ENCODE measurements at places on chromosomes 12 and 14. TPM values are rescaled to one million over a fixed set of nuclear protein-coding genes. Genes with fewer than 3 reads are reported as not detected.

- H3K36me3 ChIP-seq: peaks cover 21% of the 10 kb centered on the region
- DNase-seq: peak; percentile 77
- H3K27ac ChIP-seq: peak overlapping the region; percentile 97
- peak overlapping the region; percentile 74 for H3K4me3 ChIP-seq
Observed at GRCh38 chr14:93207468-93208308, 632 bp downstream of the UBR7 start.

GRCh38 chr12:75587340-75588106 is 76.1 kb upstream of the KRR1 start:
- no peaks in the 10 kb centered on the region for H3K4me1 ChIP-seq
- H3K27me3 ChIP-seq: peaks cover 7% of the 10 kb centered on the region
- H3K27ac ChIP-seq: no peak overlapping the region
- no peak overlapping the region for H3K4me3 ChIP-seq
- no peaks in the 10 kb centered on the region for H3K36me3 ChIP-seq

DNA sequence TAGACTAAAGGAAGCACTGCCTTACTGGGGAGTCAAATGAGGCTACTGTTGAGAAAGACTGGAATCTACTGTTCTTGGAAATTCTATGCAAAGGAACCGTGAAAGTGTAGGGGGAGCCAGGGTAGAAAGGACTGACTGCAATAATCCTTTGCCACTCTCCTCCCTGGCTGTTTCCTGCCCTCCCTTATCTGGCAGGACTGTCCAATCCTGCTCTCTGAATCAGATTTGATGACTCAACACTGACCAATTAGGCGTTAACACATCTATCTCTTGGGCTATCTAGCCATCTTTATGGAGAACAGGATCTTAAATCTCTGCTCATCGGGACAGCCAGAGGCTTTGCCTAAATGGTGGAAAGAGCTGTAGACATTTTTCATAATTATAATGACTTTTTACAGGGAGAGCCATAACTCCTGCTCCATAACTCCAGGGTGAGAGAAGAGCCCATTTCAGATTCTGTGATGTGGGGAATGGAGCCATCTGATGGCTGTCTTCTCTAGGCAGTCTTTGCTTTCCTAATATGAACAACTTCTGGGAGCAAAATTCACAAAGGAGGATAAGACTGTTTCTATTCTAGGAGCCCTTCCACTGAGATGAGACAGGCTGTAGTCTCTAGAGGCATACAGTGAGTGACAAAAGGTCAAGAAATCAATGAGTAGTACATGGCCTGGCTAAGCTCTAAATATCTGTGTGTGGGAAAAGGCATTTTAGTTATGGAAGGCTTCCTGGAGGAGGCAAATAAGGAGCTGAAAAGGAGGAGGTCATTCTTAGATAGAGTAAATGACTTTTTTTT is 68.9 kb upstream of the CISTR start:
- no peak overlapping the region for H3K27ac ChIP-seq
- no peaks in the 10 kb centered on the region for H3K4me1 ChIP-seq
- no peak for DNase-seq
- H3K36me3 ChIP-seq: no peaks in the 10 kb centered on the region
- H3K27me3 ChIP-seq: peaks cover 64% of the 10 kb centered on the region

GRCh38 chr14:22336031-22336430 is 253.0 kb downstream of the DAD1 start:
- no peaks in the 10 kb centered on the region for H3K27me3 ChIP-seq
- no peaks in the 10 kb centered on the region for H3K4me1 ChIP-seq

DNA sequence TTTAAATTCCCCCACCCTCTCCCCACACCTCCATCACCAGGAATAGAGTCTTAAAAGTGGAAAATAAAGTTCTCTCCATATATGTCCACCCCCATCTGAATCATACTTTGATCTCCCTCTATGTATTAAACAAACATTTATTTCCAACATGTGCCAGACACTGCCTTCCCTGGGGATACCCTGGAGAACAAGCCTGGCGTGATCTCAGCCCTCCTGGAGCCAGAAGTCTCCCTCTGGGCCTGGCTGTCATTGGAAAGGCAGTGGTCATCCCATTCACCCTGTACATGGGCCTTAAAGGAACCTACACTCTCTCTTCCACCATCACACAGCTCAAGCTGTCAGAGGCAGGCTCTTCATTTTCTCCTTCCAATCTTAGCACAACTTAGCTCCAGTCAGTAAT is 143.6 kb downstream of the EMP1 start:
- H3K27ac ChIP-seq: no peak overlapping the region
- DNase-seq: no peak
- H3K4me3 ChIP-seq: no peak overlapping the region
- H3K4me1 ChIP-seq: peaks cover 2% of the 10 kb centered on the region

- no peak overlapping the region for H3K27ac ChIP-seq
- no peaks in the 10 kb centered on the region for H3K27me3 ChIP-seq
- no peaks in the 10 kb centered on the region for H3K36me3 ChIP-seq
- no peak for DNase-seq
- H3K4me3 ChIP-seq: no peak overlapping the region
Observed at GRCh38 chr12:17137396-17137795, 531.4 kb upstream of the LMO3 start.

GRCh38 chr12:94561943-94562411 is 88.4 kb downstream of the TMCC3 start:
- no peak overlapping the region for H3K4me3 ChIP-seq
- no peaks in the 10 kb centered on the region for H3K36me3 ChIP-seq
- H3K27ac ChIP-seq: no peak overlapping the region
- H3K27me3 ChIP-seq: peaks cover 30% of the 10 kb centered on the region
- DNase-seq: no peak

DNA sequence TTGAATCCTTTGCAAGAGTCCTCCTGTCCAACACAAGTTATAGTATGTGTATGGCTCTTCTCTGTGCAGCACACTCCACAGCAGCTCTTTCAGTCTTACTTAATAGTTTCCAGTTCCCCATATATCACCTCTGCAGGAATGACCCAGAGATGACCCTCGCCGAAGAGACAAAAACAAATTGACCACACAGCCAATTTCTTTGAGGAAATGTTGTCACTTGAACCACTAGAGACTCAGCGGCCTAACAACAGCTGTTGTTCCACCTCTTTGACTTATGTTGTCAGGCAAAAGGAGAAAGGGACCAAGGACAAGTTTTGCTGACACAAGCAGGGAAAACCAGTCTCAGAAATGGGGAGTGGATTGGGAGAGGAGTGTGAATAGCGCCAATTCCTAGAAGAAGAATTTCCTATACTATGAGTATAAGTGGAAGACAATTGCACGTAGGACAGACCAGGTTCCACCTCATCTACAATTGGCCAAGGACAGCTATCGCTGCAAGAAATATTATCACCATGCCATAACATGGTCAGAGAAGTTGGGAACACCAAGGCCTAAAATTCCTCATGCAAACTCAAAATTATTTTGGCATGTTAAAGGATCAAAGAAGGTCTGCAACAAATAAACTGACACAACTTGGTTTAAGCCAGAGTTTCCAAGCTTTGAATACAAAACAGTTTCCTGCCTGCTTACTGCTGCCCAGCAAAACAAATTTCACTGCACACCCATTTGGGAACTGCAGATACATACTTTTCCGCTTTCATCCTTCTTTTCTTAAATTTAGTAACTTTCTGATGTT is 41.7 kb upstream of the ITPR2 start:
- no peak for DNase-seq
- H3K36me3 ChIP-seq: no peaks in the 10 kb centered on the region
- no peak overlapping the region for H3K4me3 ChIP-seq
- peaks cover 9% of the 10 kb centered on the region for H3K4me1 ChIP-seq
- no peak overlapping the region for H3K27ac ChIP-seq
- peaks cover 6% of the 10 kb centered on the region for H3K27me3 ChIP-seq

DNA sequence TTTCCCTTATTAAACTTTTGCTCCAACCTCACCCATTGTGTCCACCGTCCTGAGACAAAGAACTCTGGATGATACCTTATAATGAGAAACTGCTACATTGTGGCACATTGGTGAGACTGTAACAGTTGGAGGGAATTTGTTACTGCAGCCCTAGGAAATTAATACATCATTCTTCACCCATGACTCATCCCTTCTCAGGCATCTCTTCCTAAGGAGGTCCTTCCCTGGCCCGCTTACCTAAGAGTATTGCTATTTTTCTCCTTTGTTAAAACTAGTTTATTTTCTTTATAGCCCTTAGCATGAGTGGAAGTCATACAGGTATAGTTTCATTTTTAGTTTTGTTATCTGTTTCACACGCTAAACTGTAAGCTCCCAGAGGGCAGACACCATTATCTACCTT is 87.1 kb downstream of the TMEM260 start:
- no peak for DNase-seq
- H3K36me3 ChIP-seq: no peaks in the 10 kb centered on the region
- no peaks in the 10 kb centered on the region for H3K27me3 ChIP-seq
- H3K4me1 ChIP-seq: no peaks in the 10 kb centered on the region
- no peak overlapping the region for H3K4me3 ChIP-seq
- H3K27ac ChIP-seq: no peak overlapping the region

- H3K27ac ChIP-seq: no peak overlapping the region
- no peaks in the 10 kb centered on the region for H3K36me3 ChIP-seq
- H3K27me3 ChIP-seq: peaks cover 6% of the 10 kb centered on the region
- H3K4me1 ChIP-seq: no peaks in the 10 kb centered on the region
- no peak overlapping the region for H3K4me3 ChIP-seq
Observed at GRCh38 chr12:3520711-3521110, 29.7 kb downstream of the PRMT8 start.

DNA sequence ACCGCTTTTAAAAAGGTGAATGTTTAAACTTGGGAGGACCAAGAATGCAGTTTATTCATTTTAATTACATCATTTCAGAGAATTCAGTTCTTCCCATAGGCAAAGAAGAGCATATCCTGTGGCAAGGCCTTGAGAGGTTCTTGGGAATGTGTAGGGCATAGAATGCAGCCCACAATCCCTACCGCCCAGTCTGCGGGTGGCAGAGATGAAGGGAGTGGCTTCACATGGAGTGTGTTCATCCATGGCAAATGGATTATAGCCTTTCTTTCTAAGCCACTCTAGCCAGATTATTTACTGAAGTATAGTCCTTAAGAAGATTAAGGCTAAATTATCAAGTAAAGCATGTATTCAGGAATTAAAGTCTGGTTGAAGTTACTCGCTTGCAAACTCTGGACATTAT is 97.4 kb downstream of the TSPAN8 start:
- no peaks in the 10 kb centered on the region for H3K27me3 ChIP-seq
- H3K36me3 ChIP-seq: no peaks in the 10 kb centered on the region
- H3K4me1 ChIP-seq: no peaks in the 10 kb centered on the region
- no peak for DNase-seq
- no peak overlapping the region for H3K27ac ChIP-seq

GRCh38 chr12:56634242-56634836 is 4.2 kb upstream of the BAZ2A start:
- peak overlapping the region; percentile 99 for H3K4me3 ChIP-seq
- H3K4me1 ChIP-seq: peaks cover 70% of the 10 kb centered on the region
- peaks cover 30% of the 10 kb centered on the region for H3K36me3 ChIP-seq
- H3K27me3 ChIP-seq: no peaks in the 10 kb centered on the region

- H3K4me1 ChIP-seq: peaks cover 7% of the 10 kb centered on the region
- no peak overlapping the region for H3K4me3 ChIP-seq
- H3K27ac ChIP-seq: no peak overlapping the region
- no peak for DNase-seq
- H3K36me3 ChIP-seq: peaks cover 7% of the 10 kb centered on the region
Observed at GRCh38 chr12:53170215-53170614, 10.3 kb upstream of the ZNF740 start.

DNA sequence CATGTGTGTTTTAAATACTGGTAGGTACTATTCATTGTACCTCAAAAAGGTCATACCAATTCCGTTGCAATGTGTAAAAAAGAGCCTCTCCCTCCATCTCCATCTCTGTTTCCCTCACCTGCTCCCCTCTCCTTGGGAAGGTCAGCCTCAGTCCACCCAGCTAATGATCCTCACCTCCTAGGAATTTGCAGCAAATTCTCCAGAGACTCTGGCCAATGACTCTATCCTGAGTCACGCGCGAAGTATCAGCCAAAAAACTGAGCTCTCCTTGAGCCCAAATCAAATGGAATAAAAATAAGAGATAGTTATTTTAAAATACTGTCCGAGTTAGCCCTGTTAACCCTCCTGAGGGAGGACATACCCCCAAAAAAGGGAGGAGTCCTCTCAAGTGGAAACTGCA is 148.4 kb downstream of the DPF3 start:
- no peak overlapping the region for H3K4me3 ChIP-seq
- H3K4me1 ChIP-seq: no peaks in the 10 kb centered on the region
- H3K27ac ChIP-seq: no peak overlapping the region
- DNase-seq: peak; percentile 19
- H3K36me3 ChIP-seq: peaks cover 8% of the 10 kb centered on the region

- no peak overlapping the region for H3K4me3 ChIP-seq
- no peak overlapping the region for H3K27ac ChIP-seq
- H3K4me1 ChIP-seq: no peaks in the 10 kb centered on the region
- H3K27me3 ChIP-seq: no peaks in the 10 kb centered on the region
Observed at GRCh38 chr14:86865934-86866333, 1127.0 kb downstream of the GALC start.

DNA sequence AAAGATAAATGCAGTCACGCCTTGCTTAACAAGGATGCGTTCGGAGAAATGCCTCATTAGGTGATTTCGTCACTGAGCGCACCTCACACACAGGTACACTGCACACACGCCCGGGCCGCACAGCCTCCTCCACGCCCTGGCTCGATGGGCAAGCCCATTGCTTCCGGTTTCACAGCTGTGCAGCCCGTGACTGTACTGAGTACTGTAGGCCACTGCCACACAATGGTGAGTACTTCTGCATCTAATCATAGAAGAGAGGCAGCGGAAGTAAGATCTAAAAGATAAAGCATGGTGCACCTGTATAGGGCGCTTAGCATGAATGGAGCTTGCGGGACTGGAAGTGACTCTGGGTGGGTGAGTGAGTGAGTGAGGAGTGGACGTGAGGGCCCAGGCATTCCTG is 4.3 kb downstream of the RIMBP2 start:
- H3K4me1 ChIP-seq: no peaks in the 10 kb centered on the region
- DNase-seq: no peak
- H3K27ac ChIP-seq: no peak overlapping the region
- H3K4me3 ChIP-seq: no peak overlapping the region

DNA sequence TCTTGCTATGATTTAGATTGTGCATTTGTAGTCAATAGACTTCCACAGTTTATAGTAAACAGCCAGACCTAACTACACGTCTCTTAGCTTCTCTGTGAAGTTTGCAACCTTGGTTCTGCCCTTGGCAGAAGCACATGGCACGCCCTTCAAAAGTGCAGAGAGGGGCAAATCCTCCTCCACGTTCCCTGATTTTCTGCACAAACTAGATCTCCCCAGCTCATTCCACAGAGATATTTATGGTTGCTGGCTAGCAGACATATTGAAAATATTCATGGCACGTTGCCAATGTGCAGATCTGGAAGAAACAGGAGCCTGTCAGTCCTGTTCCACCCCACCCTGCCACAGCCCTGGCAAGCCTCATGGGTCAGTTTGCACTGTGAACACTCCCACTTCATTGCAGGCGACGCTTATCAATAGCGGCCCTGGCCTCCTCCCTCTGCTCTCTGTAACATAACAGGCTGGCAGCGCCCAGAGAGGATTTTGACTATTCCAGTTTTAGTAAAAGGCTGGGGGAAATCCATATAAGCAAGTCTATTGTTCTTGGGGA is 6.5 kb upstream of the LGALS3 start:
- DNase-seq: no peak
- no peak overlapping the region for H3K4me3 ChIP-seq
- no peaks in the 10 kb centered on the region for H3K36me3 ChIP-seq
- H3K4me1 ChIP-seq: peaks cover 18% of the 10 kb centered on the region

The LRIG3 gene
- total RNA-seq: not detected

The SELPLG gene
- total RNA-seq: 47.4 TPM

The NXPH4 gene
- 0.47 TPM for total RNA-seq

The ATL1 gene
- total RNA-seq: 1.0 TPM

The TSPAN11 gene
- total RNA-seq: not detected

The LYSET gene
- 18.6 TPM for total RNA-seq

The KRT73 gene
- total RNA-seq: 0.09 TPM

The ENDOU gene
- 0.09 TPM for total RNA-seq

The IAPP gene
- total RNA-seq: not detected

The SCN8A gene
- 0.38 TPM for total RNA-seq

The TAS2R31 gene
- total RNA-seq: 3.5 TPM

Data from activated CD4-positive, alpha-beta T cell treated with anti-CD3 and anti-CD28 coated beads, Interleukin-2, amount 10 ng/mL, durations not matched to agents 24 days and 14 days (primary cell).